ENCODE measurements at places on chromosomes 3 and 15.

DNA sequence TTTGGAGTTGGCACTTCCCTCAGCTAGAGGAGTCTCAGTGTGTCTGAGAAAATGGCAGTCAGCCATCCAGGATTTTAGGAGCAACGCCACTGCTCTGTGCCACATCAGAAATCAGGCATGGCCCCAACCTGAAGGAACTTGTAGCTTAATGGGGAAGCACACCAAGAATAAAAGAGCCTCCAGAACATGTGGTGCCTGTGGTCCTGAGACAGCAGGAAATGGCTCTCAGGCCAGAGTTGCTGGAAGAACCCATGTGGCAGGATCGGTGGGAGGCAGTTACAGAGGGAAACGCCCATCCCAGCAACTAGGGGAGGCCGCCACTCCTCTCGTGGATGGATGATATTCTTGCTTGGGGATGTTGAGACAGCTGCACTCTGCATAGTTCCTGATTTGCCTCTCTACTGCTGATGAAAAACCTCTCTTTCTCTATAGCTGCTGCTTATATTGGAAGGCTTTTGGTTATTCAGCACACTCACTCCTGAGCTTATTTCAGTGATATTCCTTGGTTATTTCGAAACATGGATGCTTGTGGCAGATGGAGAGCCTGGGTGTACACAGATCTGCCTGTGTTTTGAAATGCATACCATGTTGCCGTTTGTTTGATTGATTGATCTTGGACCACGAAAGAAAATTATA, 52.4 kb downstream of the KLHL25 start:
- DNase-seq, result no peak

- no peak for DNase-seq
Measured at GRCh38 chr3:124293584-124293983, 301.7 kb upstream of the ROPN1 start.

- no peak for DNase-seq
Measured at GRCh38 chr3:126501054-126501453, 16.5 kb downstream of the UROC1 start.

- DNase-seq, result no peak
Measured at GRCh38 chr3:100073049-100073713, 41.1 kb downstream of the FILIP1L start.

DNA sequence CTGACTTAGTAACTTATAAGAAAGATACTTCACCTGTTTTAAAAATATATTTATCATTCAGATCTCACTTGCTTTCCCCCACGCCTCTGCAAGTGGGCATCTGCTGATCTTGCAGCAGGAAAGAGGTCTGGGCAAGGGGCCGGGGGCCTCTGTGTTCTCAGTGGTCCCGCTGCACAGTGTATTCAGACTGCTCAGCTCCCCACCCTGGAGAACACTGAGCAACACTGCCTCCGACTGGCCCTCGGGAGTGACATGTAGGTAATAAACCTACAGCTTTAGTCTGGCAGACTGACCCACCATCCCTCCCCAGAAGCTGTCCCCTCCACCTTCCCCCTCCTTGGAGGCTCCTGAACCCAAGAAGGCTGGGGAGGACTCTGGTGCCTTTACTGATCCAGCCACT, 43.8 kb downstream of the GABRB3 start:
- no peak for DNase-seq

DNA sequence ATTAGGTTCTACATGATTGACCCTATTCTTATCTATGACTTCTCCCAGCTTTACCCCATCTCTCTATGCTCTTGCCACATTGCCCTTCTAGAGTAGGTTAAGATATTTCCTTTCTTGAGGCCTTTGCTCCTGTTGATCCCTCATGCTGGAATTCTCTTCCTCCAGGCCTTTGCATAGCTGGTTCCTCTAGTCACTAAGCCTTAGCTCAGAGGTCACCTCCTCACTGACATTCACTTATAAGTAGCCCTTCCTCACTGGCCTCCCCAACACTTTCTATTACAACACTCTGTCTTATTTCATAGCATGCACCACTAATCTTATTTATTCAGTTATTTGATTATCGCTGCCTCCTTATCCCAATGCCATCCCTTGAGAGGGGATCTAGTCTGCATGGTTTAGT, 228.4 kb upstream of the COL8A1 start:
- DNase-seq, result no peak

- DNase-seq, result no peak
Measured at GRCh38 chr15:90113166-90113565, 10.9 kb upstream of the IDH2 start.

DNA sequence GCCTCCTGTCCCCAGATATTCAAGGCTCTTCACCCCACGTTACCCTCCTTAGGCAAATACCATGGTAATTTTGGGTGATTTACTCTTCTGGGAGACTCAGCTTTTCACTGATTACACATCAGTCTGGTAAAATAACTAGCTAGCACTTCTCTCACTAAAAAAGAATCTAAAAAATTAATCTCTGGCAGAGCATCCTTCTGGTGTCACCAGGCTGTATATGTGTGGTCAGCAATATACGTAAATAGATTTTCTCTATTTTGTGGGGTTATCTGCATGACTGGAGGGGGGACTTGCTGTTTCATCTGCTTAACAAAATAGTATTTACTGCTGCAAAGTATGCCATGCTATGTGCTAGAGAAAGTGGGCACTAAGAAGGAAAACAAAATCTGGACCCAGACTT, 45.1 kb downstream of the LRRC28 start:
- DNase-seq, result no peak
